ENCODE measurements at places on chromosomes 12 and 14.

GRCh38 chr12:94982456-94982855 lies 21.0 kb downstream of the NDUFA12 start:
- no peak for DNase-seq

DNA sequence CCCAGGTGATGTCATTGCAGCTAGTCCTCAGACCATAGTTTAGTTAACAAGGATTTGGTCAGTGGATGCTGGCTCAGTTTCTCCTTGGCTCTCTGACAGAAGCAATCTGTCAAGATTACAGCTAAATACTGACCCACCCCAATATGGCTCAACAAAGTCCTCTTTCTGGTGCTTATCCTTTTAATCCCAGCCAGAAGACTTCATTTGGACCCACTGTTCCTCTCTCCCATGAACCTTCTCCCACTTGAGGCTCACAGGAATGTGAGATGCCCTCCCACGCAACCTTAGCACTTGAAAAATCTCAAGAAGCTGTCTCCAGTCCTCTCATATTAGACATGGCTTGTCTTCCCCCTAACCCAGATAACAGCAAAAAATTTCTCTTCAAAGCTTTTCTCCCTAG lies 47.7 kb downstream of the C12orf50 start:
- no peak for DNase-seq

GRCh38 chr14:68668531-68668930 lies 124.3 kb downstream of the ZFP36L1 start:
- DNase-seq: no peak

GRCh38 chr12:81083906-81084513 lies 6.1 kb downstream of the ACSS3 start:
- DNase-seq: no peak

DNA sequence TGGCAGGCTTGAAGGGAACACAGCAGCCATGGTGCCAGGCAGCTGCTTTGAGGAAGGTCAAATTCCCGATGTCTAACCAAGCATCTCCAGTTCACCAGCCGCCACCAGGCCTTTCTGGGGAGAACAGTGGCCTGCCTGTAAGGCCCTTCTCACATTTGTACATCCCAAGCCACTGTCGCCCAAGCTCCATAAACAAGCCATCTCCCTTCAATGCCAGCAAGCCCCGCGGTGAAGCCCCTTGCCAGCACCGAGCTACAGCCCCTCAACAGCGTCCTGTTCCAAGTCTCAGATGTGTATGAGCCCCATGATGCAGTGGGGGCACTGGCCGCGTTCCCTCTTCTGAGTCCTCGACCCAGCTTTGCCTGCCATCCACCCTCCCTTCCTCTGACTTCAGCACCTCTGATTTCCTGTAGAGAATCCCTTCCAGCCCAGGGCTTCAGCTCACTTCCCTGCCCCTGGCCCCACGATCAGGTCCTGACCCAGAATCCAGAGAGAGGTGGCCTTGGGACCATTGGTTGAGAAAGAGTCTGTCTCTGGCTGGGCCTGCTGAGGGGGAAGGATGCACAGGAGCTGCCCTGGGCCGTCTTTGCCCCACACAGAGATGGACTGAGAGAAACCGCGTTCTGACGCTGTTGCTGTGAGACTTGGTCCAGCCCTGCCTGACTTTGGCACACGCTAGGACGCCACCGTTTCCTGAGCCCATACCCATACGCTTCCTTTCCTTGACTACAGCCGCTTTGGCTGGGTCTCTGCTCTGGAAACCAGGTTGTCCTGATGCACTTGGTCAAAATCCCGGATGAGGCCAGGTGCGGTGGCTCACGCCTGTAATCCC lies 1.9 kb upstream of the MMP17 start:
- DNase-seq: no peak

DNA sequence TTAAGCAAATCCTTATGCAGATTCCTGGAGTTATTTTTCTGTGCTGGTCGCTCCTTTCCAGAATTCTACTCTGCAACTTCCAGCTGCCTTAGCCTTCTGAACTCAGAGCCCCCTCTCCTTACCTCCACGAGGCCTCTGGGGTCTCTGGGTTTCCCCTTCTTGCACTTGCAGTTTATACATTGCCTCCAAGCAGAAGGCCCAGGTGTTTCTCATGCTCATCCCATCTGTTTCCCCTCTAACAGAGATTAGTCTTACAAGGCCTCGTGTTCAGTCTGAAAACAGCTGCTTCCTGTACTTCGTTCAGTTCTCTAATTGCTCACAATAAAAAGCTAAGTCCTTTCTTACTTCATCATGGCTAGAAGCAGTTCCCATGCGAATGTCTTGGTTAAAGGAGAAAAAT lies 134.4 kb upstream of the FGD4 start:
- DNase-seq: no peak

GRCh38 chr14:53956427-53957201 lies at the start of gene BMP4:
BMP4 (minus strand) TSS chr14:53956825; CDS start chr14:53952222, 4,603 bp downstream.
- peak; percentile 61 for DNase-seq

DNA sequence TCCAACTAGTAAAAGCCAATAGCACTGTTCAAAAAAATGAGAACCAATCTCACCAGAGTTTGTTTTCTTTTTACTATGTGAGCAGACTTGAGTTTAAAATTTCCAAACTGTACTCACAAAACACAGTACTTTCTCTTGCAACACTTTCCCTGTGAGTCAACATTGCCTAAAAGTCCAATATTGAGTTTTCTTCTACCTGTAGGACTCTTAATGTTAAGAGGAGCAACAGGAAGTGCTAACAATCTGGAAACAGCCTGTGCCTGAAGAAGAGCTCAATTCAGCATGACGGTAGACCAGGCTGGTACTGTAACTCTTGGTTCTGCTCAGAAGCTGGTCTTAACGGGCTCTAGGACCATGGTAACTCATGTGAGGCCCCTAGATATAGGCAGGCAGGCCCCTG lies 144.3 kb downstream of the MED13L start:
- DNase-seq: no peak

DNA sequence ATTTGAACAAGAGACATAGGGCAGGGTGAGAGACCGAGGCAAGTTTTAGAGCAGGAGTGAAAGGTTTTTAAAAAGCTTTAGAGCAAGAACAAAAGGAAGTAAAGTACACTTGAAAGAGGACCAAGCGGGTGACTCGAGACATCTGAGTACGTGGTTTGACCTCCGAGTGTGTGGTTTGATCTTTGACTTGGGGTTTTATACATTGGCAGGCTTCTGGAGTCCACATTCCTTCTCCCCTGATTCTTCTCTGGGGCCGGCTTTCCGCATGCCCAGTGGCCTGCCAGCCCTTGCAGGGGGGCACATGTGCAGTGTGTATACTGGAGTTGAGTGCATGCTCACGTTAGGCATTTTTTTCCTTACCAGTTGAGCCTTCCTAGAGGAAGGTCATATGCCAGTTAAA lies 96.3 kb downstream of the SLC15A4 start:
- DNase-seq: no peak

GRCh38 chr12:106982229-106982628 lies 4.7 kb downstream of the MTERF2 start:
- DNase-seq: no peak

DNA sequence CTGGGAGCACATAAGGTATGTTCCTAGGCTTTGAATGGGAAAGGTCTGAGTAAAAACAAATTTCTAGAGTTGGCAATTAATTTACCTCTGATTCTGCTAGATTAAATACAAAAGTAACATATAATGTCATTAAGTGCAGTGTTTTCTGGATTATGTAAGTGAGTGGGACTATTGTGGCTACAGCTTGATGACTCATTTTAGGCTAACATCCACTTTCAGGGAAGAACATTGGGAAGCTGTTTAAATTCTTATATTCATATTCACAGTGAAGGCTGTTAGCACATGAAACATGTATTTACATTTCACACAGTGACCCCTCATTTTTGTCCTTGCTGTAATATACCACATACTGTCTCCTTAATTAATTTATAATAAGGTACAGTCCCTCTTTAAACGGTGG lies 13.2 kb upstream of the BMAL2 start:
- no peak for DNase-seq

- DNase-seq: peak; percentile 76
Measured at GRCh38 chr12:69534389-69534822, 50.9 kb upstream of the CCT2 start.

- no peak for DNase-seq
Measured at GRCh38 chr14:79493081-79493645, 718.1 kb downstream of the DIO2 start.

- no peak for DNase-seq
Measured at GRCh38 chr14:64123241-64123822, 170.8 kb downstream of the ESR2 start.

- DNase-seq: no peak
Measured at GRCh38 chr12:130818635-130819576, 20.1 kb downstream of the STX2 start.

DNA sequence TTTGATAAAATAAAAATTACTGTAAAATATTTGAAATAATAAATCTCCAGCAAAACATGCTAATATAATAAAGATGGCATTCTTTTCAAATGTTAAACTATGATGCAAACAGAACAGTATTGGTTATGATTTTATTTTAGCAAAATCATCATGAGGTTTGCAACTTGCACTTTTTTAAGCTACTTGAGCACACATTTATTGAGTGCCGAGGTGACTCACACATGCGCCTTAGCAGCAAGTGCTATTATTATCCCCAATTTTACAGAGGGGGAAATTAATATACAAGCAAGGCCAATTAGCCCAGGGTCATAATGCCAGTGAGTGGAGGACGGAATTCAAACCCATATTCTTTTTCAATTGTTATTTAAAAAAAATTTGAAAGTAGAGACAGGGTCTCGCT lies 7.3 kb downstream of the DYRK4 start:
- DNase-seq: no peak

DNA sequence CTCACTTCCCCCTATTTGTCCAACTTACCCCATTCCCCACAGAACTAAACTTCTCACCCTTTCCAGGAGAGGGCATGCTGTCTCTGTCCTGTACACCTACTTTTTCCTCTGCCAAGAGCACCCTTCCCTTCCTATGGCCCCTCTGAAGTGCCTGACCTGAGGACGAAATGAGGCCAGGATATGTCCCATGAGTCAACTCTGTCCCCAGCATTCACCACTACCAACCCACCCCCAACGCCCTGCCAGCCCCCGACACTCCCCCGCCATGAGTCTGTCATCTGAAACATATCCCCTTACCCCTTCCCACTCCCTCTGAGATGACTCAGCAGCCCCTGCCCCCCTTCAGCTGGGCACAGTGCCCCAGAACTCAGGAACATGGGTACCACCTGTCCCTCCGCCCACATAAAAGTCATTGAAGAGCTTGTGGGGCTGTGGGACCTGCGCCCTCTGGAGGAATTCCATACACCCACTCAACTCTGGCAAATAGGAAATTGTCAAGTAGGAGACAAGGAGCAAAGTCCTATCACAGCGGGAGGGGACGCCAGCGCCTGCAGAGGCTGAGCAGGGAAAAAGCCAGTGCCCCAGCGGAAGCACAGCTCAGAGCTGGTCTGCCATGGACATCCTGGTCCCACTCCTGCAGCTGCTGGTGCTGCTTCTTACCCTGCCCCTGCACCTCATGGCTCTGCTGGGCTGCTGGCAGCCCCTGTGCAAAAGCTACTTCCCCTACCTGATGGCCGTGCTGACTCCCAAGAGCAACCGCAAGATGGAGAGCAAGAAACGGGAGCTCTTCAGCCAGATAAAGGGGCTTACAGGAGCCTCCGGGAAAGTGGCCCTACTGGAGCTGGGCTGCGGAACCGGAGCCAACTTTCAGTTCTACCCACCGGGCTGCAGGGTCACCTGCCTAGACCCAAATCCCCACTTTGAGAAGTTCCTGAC lies 26.3 kb downstream of the ITGA7 start:
- peak; percentile 73 for DNase-seq

GRCh38 chr14:61433169-61433568 lies 111.8 kb downstream of the PRKCH start:
- DNase-seq: no peak

- DNase-seq: peak; percentile 82
Measured at GRCh38 chr12:54370171-54370730, 6.0 kb upstream of the GPR84 start.

DNA sequence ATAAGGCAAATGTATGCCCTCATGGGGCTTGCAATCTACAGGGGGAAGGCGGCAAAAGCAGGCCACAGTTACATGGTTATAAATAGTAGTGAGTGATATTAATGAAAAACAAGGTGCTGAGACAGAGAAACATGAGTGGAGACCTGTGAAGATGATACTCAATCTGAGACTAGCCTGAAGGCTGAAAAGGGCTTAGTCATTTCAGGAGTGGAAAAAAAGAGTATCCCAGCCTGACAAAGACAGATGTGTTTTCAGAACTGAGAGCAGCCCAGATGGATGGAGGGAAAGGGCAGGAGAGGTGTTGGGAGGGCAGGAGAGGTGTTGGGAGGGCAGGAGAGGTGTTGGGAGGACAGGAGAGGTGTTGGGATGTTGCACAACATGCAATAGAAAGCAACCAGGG lies 181.9 kb downstream of the C12orf42 start:
- DNase-seq: no peak

- no peak for DNase-seq
Measured at GRCh38 chr12:131282292-131283080, 328.8 kb downstream of the ADGRD1 start.

GRCh38 chr12:12908252-12908651 lies 16.9 kb downstream of the GPRC5A start:
- DNase-seq: no peak

DNA sequence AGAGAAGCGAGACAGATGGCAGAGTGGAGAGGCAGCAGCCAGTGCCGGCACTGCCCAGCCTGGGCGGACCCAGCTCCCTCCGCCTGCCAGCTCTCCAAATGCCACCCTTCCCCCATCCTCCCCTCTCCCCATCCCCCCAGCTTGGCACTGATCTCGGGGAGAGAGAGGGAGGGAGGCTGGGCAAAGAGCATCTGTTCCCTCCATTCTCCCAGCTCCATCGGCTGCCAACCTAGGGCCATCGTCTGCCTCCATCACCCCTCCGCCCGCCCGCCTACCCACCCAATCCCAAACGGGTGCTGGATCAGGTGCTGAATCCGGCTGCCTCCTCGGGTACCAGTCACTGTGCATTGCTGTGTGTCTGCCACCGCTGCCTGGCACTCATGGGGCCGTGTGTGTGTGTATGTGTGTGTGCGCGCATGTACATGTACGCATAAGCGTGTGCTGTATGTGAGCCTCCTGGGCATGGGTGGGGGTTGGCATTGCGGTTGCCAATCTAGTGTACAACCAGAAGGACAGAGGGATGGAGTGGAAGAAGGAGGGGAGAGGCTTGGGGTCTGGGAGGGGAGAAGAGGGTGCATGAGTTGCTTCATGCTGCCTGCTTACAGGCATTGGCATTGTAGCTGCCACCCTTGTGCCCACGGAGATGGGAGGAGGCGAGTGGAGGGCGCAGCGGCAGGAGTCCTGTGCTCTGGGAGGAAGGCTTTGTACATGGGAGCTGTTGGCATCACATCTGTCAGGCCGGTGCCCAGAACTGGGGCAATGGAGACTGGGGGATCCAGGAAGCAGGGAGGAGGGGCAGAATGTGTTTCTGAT lies 38.4 kb downstream of the ZFHX2 start:
- DNase-seq: no peak

GRCh38 chr12:118346895-118347294 lies 25.8 kb downstream of the TAOK3 start:
- no peak for DNase-seq

GRCh38 chr14:71143381-71144290 lies 236.4 kb downstream of the PCNX1 start:
- peak; percentile 67 for DNase-seq

- DNase-seq: no peak
Measured at GRCh38 chr12:38588624-38589305, 272.2 kb downstream of the ALG10B start.

Data from HTR-8/SVneo (cell line).